WTC11 (cell line): ENCODE measurements at places on chromosomes 1 and 21.
A peak's percentile ranks its signal among the peaks of the same experiment; 100 is the strongest.

GRCh38 chr1:199959033-199959774, 68.3 kb upstream of the NR5A2 start:
- DNase-seq = no peak

DNA sequence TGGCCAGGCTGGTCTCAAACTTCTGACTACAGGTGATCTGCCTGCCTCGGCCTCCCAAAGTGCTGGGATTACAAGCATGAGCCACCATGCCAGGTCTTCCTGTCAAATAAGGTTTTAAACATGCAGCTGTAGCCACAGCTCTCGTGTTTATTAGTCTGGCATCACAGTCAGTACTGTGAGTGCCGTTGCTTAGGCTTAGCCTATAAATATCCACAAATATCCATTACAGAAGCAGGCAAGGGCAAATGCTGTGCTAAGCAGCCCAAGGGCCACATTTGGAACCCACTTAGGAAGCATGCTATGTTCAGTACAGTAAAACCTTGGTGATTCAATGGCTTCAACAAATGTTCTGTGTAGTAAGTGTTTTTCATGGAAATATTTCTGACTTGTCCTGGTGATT, 75.9 kb downstream of the KIF1B start:
- DNase-seq = no peak

DNA sequence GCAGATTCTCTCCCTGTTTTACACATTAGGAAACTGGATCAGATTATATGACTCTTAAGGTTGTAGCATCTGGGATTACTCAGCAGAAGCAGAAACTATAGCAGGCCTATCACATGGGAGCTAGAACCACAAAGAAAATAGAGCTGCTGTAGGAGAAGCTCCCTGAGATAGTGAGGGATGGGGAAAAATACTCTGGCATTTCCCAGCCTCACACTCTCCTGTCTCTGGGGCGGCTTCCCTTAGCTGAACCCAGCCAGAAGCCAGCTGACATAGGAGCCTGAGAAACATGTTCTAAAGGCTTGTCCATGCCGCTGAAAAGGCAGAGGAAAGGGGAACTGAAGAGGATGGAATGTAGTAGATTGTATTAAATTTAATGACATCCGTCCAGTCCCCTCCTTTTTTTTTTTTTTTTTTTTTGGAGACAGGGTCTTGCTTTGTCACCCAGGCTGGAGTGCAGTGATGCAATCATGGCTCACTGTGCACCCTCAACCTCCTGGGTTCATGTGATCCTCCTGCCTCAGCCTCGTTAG, 76.8 kb upstream of the DNAJC6 start:
- no peak for DNase-seq

DNA sequence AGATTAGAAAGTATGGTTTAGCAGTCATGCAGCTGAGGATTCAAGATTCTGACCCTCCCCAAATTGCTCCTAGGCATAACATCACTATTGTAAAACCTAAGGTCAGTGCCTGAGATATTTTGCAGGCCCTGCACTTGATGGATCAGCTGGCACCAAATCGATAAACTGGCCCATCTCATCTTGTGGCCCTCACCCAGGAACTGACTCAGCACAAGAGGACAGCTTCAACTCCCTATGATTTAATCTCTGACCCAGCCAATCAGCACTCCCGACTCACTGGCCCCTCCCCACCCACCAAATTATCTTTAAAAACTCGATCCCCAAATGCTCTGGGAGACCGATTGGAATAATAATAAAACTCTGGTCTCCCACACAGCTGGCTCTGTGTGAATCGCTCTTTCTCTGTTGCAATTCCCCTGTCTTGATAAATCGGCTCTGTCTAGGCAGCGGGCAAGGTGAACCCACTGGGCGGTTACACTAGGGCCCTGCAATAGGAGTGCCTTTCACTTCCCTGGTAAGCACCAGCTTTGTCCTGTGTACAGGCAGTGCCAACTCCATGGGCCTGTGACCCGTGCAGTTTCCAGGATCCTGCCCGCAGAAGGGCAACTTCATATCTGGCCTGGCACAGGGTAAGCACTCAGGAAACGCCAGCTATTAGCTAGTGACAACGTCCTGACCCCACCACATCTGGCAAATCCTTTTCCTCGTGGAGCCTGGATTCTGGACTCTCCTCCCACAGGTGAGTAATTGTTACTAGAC, 28.7 kb upstream of the SLC2A5 start:
- DNase-seq = no peak

DNA sequence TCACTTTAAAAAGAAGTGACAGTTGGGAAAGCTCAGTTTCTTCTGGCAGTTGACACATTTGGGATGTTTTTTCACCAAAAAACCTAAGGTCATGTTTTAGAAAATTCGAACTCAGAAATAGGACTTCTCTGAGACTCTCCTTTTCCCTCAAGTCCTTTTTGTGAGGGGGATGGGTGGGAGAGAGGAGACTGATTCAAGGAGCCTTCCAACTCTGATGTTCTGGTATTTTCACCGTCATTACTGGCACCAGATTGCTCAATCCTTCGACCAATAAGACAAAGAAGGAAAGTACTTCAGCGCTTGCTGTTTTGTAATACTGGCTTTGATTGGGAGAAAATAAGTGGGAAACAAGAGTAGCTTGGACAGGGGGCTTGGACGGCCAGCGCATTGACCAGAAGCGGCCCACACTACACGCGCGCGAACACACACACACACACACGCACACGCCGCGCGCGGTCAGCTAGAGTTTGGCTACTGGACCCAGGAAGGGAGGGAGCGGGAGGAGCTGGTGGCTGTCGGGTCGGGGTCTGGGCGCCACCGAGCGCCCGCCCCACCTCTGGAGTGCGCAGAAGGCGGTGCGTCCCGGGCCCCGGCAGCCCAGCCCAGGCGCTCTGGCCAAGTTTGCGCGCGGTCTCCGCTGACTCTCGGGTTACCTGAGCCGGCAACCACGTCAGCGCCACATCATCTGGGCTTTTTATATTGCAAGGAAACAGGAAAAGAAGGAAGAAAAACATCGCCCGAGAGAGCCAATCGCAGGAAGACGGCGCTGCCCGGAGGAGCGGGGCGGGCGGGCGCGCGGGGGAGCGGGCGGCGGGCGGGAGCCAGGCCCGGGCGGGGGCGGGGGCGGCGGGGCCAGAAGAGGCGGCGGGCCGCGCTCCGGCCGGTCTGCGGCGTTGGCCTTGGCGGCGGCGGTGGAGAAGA, at the start of gene KCNK1:
KCNK1 (plus strand) TSS at position 855 of the 921 bp plus-strand sequence; CDS start at position 921, 66 bp downstream.
- peak; percentile 86 for DNase-seq

DNA sequence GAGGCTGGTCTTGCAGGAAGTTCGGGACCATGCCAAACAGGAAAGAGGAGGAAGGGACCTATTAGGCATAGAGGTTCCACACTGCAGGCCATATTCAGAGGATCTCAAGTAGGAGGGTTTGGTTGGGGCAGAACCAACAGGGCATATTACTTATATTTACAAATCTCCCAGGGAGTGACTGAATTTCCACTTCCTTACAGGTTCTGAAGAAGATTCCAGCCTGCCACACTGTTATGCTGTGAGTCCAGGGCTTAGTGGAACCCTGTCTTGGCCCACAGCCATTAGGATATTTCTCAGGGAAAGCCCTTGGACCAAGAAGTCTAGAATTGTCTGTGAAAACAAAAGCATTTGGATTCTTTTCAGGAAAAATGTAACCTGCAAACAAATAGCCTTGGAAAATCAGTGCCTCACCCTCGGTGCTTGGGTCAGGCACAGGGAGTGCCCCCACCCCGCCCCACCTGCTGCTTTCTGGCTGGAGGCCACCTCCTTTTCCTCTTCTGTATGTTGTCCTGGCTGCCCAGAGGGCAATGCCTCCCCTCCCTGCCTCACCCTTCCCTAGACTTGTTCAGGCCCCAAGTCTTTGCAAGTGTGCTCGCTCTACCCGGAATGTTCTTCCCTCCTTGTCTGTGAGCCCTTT, 41.0 kb upstream of the JUN start:
- DNase-seq = no peak

DNA sequence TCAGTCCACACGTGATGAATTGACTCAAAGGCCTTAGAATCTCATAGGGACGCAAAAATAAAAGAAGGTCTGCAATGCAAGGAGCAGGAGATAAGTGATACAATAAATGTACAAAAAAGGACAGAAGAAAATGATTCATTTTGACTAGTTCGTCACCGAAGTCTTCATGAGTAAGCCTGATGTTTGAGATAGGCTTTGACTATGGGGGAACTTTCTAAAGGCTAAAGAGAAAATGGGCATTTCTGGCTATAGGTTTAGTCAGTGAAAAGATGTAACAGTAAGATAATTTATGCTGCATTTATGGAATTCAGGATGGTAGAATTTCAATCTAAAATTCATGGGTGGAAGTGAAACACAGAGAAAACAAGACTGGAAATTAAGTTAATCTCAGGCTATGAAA, 163.0 kb downstream of the ADGRL4 start:
- DNase-seq = no peak

DNA sequence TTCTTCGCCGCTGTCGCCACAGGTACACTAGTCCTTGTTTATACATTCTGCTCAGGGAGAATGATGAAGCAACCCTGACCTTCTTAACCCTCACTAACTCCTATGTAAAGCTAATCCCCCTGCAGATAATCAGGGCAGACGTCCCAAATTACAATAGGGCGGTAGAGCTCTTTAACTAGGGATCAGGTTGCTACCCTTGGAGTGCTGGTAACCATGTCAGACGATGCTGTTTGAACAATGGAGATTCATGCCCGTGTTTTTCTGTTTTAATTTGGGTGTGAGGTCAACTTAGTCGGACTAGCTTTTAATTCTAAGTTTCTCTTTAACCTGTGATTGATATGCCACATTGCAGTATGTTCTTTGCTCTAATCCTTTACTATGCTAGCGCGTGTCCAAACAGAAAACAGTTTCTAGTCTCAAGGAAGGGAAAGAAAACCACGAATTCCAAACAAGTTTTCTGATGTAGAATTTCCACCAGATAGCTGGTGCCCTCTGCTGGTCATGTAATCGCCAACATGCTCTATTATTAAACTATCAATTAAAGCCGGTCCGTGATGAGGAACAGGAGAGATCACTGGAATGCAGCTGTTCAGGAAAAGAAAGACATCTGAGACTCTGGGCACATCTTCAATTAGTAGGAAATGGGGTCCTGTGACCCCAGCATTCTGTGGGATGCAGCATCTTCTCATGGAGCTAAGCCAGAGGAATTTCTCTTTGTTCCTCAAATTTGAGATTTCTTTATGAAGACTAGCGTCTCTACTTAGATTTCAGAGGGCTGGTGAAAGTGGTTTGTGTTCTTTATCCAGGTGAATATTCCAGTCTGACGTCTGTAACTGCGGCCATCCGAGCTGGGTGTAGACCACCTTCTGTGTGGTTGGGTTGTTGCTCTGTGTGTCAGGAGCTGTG, 18.3 kb upstream of the VAMP3 start:
- DNase-seq = peak; percentile 51

DNA sequence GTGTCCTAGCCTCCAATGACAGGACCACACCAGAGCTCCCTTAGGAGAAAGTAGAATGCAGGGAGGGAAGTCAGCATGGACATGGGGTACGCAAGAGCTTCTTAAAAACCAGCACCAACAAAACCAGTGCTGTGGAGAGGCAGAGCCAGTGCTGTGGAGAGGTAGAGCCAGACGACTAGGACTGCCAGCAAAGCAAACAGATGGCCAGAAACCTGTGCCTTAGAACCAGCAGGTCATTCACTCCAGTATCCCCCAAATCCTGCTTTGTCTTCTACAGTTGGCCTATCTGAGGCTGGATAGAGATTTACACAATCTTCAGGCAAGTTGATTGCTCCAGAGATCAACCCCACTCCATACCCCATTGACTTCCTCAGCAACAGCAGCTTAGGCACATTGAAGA, 459.9 kb upstream of the CAMK1G start:
- DNase-seq = no peak

GRCh38 chr1:16111771-16112595, 38.5 kb upstream of the FAM131C start:
- no peak for DNase-seq

- no peak for DNase-seq
These were observed 2.5 kb downstream of the ZCCHC17 start for GRCh38 chr1:31299365-31299764.

GRCh38 chr1:228006034-228006785, 588 bp upstream of the WNT3A start:
- DNase-seq = peak; percentile 35

- no peak for DNase-seq
These were observed 69.5 kb downstream of the NTMT2 start for GRCh38 chr1:170215072-170215885.

DNA sequence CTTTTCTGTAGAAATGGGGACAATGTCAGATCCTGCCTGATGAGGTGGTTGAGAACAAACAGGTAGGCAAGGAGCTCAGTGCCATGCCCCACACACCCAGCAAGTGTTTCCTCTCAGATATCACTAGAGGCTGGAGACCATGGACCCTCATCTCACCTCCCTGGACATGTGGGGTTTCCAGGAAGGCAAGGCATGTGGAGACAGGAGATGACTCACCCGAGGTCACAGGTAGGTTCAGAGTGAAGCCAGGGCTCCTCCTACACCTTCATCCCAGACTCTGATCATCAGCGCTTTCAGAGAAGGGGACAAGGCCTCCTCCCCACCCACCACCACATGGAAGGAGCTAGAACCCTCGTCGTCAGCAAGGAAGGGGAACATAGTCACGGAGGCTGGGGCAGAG, 69.2 kb downstream of the MATN1 start:
- no peak for DNase-seq

DNA sequence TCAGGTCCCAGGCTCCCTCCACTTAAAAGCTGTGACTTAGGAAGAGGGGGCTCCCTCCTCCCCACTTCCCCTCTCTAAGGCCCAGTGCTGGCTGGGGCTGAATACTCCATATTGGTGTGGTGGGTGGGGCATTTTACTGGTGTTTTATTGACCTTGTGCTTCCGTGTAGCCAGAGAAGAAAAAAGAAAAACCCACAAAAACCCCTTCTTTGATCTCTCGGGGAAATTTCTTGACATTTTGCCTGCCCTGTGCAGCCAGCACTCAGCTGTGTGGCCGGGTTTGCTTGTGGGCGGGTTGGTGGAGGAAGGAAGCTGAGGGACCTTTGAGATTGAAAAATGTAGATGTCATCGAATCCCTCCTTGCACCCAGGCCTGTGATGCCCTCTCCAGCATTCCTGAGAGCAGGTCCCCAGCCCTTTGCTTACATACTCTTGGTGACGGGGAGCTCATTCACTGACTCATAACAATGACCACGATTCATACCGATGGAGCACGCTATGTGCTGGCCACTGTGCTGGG, 24.8 kb downstream of the TNFRSF8 start:
- no peak for DNase-seq

- DNase-seq = no peak
These were observed 225.6 kb upstream of the FGGY start for GRCh38 chr1:59071289-59071688.

DNA sequence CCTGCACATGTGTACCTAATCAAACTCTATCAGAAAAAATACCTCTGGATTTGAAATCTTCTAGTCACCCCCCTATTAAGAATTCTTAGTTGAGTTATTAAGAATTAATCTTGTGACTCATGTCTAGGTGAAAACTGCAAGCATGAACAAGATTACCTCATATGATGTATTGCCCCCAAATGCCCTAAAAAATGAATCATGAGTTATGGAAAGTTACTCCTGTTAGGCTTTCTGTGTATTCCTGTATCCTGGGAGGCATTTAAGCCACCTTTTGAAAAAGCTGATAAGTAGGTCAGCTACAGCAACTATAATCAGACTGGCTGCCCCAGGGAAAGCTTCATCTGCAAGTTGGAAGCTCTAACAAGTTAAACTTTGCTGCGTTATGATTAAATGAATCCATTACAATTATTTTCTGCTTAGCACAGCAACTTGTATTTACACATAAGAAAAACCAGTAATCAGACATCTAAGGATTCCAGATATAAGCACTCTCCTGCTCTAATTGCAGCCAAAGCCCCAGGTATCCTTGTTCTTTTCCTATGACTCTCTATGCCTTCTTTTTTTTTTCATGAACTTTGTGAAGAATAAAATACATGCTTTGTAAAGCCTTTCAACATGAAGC, 147.7 kb downstream of the NTPCR start:
- no peak for DNase-seq

- DNase-seq = no peak
These were observed 611 bp upstream of the PIK3C2B start for GRCh38 chr1:204495078-204495753.
